ENCODE measurements at places on chromosomes 5 and 9. TPM values are rescaled to one million over a fixed set of nuclear protein-coding genes. Genes with fewer than 3 reads are reported as not detected.

Gene RHOBTB3
- total RNA-seq: 84.9 TPM

Gene TRAF1
- 8.5 TPM for total RNA-seq

Gene NRG2
- 5.2 TPM for total RNA-seq

Gene PCDHGB6
- 11.7 TPM for total RNA-seq

Gene ADAMTS6
- total RNA-seq: 25.2 TPM

Gene C5orf58
- not detected for total RNA-seq

Gene TMEFF1
- 0.10 TPM for total RNA-seq

Gene ECSCR
- 7.6 TPM for total RNA-seq

Gene ENTPD8
- 0.57 TPM for total RNA-seq

Gene GFI1B
- total RNA-seq: not detected

Gene GLDC
- 0.15 TPM for total RNA-seq

DNA sequence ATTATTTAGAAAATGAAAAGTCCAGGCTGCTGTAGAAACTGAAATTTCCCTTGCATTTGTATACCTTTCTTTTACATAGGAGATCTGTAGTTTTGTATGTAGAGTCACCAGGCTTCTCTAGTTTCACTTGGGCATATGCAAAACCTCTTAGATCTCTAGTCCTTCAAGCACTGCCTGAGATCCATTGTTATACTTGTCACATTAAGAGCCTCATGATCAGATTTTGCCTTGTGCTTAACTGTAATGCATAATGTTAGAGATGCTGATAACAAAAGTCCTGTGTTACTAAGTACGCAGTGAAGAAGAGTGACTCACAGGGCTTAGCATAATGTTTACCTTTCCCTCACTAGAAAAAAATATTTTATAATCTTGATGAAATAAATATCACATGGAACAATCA lies 250.2 kb downstream of the CYLC2 start:
- no peak for ATAC-seq

- peak; percentile 16 for ATAC-seq
Observed at GRCh38 chr5:176394881-176395675, 6.5 kb downstream of the HIGD2A start.

DNA sequence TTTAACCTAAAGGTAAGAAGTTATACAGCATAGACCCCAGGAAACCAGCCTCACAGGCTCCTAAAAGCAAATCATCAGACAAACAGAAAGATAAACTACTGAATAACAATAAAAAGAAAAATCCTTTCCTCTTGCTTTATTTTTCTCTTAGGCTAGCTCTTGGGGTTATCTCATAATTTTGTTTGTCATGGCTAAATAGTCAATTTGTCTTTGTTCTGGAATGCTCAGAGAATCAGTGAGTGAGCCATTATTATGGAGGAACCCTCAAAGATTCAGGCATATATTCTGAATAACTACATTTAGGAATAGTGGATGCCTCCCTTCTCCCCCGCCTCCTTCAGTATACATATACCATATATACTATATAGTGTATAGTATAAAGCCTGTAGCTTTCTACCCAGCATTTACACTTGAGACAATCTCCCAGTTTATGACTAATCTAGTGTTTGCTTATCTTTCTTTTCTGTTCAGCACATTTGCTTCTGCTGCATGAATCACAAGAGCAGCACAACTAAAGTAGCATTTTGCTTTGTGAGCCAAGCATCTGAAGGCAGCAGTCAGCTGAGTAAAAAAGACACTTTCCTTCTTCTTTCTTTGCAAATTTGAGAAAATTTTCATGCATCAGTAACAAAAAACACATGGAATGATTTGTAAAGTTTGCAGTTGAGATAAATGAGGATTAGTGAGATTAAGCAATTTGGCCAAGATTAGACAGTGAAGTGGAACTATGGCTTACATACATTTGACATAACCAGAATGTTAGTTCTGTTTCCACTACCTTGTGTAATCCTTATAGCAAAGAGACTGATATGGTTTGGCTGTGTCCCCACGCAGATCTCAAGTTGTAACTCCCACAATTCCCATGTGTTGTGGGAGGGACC lies 45.3 kb upstream of the PPP3R2 start:
- ATAC-seq: no peak

DNA sequence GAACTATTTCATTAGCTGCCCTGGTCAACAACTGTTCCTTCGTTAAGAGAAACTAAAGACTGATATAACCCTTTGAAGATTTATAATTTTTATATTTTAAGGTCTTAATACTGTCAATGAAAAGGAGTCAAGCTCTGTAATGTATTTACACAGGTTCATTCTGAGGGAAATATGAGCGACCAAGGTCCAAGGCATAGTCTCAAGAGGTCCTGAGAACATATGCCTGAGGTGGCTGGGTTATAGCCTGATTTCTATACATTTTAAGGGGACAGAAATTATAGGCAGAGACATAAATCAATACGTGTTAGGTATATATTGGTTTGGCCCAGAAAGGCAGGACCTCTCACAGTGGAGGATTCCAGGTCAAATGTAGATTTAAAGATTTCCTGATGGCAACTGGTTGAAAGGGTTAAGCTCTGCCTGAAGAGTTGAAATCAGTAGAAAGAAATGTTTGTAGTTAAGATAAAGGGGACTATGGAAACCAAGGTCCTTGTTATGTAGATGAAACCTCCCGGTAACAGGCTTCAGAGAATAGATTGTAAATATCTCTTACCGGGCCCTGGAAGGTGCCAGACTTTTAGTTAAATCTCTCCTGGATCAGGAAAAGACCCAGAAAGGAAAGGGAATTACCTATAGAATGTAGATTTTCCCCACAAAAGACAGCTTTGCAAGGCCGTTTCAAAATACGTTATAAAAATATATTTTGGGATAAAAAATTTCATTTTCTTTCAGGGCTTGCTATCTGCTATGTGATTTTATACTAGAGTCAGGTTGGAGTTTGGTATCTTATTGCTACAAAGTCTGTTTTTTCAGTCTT lies 107.3 kb upstream of the PRLR start:
- no peak for ATAC-seq

GRCh38 chr5:393846-394275 lies 49.1 kb upstream of the EXOC3 start:
- ATAC-seq: no peak

DNA sequence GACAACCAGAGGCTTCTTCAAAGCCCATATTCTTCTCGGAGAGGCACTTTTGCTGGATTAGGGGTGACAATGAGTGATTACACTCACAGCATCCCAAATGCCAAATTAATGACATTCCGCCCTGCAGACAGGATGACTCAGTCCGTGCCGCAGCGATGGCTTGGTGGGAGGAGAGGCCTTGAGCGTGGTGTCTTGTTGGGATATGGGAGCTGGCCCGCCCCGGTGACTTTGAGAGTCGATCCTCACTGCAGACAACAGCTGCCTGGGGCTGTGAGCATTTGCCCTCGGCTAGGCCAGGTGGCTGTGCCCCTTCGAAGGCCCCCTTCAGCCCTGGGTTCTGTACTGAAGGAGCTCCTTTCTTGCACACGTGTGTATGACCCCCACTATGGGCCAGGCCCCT lies 29.8 kb downstream of the OLFM1 start:
- ATAC-seq: no peak

DNA sequence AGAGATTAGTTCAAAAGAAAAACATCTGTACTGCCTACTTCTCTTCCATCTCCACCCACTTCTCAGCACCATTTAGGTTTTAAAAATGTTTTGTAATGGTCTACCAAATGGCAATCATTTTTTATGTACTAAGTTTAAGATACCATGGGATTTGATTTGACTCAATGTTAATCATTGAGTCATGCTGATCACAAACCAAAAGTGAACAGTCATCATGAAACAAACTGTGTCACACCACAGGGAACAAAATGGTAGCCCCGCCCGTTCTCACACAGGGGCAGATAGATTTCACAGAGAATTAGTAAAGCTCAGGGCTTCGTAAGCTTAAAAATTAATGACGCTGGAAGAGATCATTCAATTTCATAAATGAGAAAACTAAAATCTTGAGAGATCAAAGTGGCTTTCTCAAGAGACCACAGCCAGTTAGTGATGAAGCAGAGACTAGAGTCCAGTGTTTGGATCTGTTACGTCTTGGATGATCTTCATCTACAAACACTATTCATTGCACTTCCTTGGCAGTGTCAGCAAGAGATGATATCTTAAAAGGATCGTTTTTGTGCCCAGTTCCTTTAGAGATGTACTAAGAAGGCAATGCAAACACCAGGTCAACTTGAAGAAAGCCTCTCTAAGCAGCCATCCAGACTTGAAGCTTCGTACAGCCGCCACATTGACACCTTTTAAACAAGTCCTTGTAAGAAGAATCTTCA lies 33.9 kb upstream of the TRIO start:
- ATAC-seq: peak; percentile 73

DNA sequence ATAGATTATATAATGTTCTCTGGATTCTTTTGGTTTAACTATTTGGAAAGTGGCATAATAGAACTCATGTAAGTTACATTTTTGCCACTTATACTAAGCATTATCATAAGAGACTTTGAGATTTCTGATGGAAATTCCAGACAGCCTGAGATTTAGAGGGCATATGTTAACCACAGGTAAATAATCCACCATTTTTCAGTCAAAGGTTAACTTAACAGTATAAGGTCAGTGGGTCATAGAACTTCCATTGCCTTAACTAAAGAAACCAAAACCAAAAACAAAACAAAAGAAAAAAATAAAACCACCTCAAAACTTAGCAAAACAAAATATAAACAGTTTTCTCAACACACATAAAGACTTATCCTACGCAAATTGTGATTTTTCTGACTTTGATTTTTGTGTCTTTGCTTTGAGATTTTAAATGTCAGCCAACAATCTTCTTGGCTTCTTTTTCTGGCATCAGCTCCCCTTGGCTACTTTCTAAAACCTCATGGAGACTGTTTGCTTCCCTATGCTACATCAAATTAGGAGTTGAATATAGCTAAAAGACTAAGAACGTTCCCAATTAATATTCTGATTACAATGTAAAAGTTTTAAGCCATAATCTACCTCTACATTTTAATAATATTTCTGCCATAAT lies 430.1 kb upstream of the DAB2 start:
- ATAC-seq: no peak

GRCh38 chr5:107437986-107438510 lies 232.7 kb downstream of the EFNA5 start:
- no peak for ATAC-seq

GRCh38 chr9:13139641-13140171 lies 139.8 kb downstream of the MPDZ start:
- ATAC-seq: no peak

- no peak for ATAC-seq
Observed at GRCh38 chr9:134861595-134862334, 18.8 kb upstream of the FCN2 start.

DNA sequence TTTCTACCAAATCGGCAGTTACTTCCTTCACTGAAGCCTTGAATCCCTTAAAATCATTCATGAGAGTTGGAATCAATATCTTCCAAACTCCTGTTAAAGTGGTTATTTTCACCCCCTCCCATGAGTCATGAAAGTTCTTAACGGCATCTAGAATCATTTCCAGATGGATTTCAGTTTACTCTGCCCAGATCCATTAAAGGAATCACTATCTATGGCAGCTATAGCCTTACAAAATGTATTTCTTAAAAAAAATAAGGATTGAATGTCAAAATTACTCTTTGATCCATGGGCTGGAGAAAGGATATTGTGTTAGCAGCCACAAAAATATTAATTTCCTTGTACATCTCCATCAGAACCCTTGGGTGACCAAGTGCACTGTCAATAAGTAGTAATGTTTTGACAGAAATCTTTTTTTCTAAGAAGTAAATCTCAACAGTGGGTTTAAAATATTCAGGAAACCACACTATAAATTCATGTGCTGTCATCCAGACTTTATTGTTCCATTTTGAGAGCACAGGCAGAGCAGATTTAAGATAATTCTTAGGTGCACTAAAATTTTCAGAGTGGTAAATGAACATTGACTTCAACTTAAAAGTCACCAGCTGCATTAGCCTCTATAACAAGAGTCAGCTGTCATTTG lies 767.7 kb downstream of the DTWD2 start:
- no peak for ATAC-seq

DNA sequence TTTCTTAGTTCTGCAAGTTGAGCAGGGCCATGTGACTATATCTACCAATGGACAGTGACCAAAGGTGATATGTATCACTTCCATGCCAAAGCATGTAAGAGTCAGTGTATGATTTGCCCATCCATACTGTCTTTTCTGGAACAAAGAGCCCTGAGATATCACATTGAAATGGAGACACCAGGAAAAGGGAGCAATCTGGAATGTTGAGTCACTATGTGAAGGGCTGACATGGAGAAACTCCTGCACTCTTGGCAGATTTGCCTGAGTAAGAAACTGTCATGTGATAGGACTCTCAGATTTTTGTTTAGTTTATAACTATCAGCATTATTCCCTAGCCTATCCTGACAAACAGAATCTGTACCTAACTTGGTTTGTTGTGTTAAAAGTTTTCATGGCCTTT lies 29.8 kb upstream of the TMEM161B start:
- no peak for ATAC-seq

DNA sequence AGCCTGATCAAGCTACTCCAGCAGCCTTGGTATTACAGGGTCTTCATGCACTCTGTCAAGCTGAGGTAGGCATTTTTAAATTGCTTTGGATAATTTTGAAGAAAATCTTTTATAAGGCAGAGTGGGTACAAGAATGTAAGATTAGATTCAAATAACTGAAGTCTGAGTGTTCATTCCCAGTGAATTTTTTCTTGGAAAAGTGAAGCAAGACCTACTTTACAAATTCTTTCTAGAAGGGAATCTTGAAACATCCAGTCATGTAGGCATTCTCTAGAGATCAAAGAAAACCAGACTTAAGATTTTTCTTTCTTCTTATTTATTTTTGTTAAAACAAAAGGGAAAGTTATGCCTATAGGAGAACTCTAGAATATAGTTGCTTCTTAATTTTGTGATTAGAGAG lies 139.0 kb downstream of the FOCAD start:
- no peak for ATAC-seq

GRCh38 chr5:143151056-143151700 lies 252.3 kb downstream of the NR3C1 start:
- ATAC-seq: no peak

GRCh38 chr9:70080481-70081119 lies 37.0 kb downstream of the MAMDC2 start:
- ATAC-seq: peak; percentile 66

GRCh38 chr9:134971196-134971595 lies 53.5 kb upstream of the FCN1 start:
- ATAC-seq: no peak

DNA sequence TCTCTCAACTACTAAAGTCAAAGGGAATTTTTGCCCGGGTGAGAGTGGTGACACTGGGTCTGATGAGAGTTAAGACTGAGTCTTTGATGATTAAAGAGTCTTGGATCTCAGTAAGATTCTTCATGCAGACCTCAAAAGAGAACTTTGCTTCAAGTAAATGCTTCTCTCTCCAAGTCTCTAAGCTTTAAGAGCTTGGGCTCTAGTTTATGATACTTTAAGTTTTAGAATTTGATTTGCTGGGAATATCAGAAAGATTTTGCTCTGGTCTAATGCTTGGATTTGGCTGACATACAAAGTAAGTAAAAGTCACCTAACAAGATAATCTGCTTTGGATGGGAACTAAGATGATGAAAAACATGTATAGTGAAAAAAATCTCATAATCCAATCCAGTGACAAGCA lies 566.3 kb downstream of the MAT2B start:
- no peak for ATAC-seq

GRCh38 chr9:136991993-136992818 lies at the start of gene PAXX:
TSS of gene PAXX (plus strand) at chr9:136992422. CDS start at chr9:136992444, 22 bp downstream.
- ATAC-seq: peak; percentile 95

- no peak for ATAC-seq
Observed at GRCh38 chr9:125233678-125234077, 7.5 kb downstream of the HSPA5 start.

- no peak for ATAC-seq
Observed at GRCh38 chr9:124454791-124455443, 4.7 kb downstream of the ADGRD2 start.

GRCh38 chr9:69976152-69976551 lies 67.5 kb upstream of the MAMDC2 start:
- ATAC-seq: no peak

GRCh38 chr9:116144555-116144954 lies 9.0 kb upstream of the PAPPA start:
- ATAC-seq: no peak
